EH (cell line): ENCODE measurements at places on chromosomes 3 and 15.

- DNase-seq = no peak
These were observed 9.2 kb downstream of the ALCAM start for GRCh38 chr3:105375750-105376511.

DNA sequence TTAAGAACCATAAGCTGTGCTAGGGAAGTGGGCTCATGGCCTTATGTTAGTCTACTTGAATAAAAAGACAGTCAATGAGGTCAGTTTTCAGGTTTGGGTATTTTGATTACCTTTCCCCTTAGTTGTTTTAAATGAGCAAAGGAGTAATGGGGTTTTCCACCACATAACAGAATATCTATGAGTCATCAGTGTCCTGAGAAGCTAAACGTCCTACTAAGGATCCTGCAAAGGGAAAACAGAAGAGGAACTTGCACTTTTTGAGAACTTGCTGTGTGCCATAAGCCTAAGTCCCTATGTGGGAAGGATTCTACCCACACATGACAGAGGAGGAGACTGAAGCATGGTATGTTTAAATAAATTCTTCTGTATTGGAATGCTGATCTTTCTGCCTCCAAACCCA, 292.8 kb upstream of the TMC3 start:
- no peak for DNase-seq

DNA sequence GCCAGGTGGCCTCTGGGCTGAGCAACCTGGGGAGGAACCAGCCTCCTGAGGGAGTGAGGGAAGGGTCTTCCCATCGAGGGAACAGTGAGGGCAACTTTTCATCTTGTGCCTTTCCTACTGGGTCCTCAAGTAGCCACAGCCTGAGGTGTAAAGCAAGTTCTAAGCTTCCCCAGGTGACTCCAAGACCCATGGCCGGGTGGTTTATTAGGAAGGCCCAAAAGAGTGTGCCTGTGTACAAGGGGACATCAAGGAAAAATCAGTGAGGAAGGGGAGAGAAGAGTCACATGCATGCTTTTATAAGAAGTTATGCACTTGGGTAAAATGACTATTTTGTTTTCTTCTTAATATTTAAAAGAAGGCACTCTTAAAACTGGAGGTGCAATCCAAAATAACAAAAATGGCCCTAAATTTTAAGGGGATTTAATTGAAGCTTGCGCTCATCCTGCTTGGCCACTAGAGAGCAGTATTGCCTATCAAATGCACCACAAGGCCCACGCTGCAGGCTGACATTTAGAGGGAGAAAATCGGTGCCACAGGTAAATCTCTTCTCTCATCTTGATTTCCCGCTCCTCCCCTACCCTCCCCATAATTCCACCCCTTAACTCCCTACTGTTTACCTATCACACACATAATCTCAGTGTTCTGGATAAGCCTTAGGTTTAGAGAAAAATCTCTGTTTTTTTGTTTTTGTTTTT, 6.7 kb downstream of the NANOGP8 start:
- peak; percentile 64 for DNase-seq

DNA sequence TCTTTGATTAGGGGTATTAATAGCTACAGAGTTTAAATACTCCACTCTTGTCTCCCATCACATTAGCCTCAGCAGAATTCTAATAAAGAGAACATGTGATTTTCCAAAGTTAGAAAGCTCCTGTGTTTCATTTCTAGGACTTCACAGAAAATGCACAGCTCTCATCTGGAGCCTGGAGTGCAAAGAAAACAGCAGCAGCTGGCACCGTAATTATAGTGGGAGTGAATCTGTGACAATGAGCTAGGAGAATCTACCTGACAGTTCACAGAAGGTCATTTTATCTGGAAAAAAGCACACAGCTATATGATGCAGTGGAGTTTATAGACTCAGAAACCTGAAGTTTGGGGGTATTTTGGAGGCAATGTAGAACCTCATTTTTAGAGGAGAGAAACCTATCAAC, 5.4 kb upstream of the TRIM59 start:
- no peak for DNase-seq

DNA sequence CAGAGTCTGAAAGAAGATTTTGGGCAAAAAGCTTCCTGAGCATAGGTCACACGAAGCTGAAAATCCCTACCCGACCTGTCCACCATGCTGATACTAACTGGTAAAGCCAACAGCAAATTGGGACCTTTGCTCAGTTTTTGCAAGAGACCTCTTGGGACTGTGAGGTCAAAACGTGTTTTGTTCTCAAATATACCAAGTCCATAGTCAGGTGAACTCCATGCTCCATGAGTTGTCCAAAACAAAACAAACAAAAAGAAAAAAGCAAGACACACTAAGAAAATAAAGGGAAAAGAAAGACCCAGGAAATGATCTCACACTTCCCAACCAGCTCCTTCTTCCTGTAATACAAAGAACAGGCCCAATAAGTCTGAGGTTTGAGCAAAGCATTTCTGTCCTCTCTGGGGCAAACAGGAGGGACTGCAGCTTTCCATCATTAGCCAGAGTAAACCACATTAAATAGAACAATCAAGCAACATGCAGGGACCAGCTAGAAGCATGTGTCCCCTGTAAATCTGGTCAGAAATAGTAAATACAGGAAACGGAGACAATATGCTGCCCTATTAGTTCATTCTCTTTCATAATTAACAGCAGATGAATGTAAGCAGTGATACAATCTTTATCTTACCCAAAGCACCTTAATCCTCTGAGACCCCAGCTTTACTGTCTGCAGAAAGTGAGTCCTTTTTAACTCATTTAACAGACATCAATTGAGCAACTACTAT, 125.0 kb upstream of the LIPC start:
- DNase-seq = peak; percentile 40

DNA sequence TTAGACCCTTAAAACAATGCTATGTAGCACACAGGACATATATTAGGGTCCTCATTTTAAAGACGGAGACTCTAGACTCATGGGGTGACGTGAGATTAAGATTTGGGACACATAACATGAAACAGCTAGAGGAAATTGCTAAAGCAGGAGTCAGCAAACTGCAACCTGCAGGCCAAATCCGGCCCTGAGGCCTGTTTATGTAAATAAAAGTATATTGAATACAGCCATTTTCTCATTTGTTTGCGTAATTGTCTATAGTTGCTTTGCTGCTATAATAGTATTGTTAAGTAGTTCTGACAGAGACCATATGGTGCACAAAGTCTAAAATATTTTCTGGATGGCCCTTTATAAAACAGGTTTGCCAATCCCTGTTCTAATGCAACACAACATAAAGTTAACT, 115.5 kb downstream of the TMCO5A start:
- DNase-seq = no peak

GRCh38 chr15:52524223-52525136, 4.2 kb downstream of the MYO5A start:
- DNase-seq = no peak

- no peak for DNase-seq
These were observed 9.6 kb downstream of the GOLGB1 start for GRCh38 chr3:121739902-121740301.

GRCh38 chr15:83312071-83312470, 27.6 kb upstream of the BNC1 start:
- peak; percentile 48 for DNase-seq

DNA sequence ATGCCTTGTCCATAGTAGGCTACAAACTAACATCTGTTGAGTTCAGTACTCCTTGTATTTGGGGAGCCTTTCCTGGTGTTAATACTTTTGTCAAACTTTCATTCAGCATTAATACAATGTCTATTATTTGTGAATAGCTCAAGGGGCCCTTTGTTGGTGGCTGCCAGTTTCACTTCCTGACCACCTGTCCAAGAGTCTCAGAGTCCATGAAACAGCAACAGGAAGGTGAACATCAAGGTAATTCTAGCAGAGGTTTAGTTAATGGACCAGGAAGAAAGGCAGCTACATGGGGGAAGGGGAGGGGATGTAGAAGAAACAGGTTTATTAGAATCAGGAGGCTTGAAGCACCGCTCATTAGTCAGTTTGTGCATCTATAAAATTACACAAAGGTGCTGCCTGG, 386.9 kb downstream of the PDCD6IP start:
- no peak for DNase-seq

- peak; percentile 86 for DNase-seq
These were observed 6.0 kb downstream of the TM4SF4 start for GRCh38 chr3:149480326-149481017.

- DNase-seq = no peak
These were observed 7.5 kb downstream of the RNF111 start for GRCh38 chr15:58994906-58995453.

DNA sequence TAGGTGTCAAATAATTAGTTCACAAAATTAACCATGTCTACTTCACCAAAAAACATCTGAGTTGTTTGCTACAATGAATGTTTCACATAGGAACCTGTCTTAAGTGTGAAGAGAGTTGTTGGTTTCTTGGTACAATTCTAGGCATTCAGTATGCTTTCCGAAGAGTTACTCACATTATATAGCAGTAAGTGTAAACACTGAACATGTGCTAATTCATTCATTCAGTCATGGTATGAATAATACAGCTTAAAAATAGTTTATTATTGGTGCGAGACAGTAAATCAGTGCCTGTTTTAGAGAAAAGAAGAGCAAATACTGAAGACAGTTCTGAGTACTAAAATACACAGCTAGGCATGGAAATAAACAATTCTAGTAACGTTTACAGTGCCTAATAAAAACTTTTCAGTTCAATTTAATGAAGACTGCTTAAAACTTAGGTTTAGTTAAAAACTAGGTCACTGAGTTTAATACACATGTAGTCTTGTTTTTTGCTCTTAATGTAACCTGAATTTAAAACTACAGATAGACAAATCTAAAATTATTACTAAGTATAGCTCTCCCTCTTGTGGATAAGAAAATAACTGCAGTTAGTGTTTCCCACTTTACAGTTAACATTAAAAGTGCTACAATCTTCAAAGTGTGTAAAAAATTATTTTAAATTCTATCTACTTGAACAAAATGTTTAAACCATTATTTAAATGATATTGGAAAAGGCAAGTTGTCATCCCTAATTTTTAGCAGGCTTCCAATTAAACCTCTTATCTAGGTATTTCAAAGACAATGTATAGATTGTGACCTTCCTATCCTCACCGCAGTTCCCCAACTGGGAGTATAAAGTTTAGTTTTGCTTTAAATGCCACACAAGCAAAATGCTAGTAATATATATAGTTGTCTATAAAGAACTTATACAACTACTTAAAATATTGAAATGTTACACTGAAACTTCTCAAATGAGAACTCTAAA, 20.1 kb upstream of the ZCWPW2 start:
- DNase-seq = peak; percentile 42

- no peak for DNase-seq
These were observed 746.3 kb downstream of the ZPLD1 start for GRCh38 chr3:103181160-103181559.

DNA sequence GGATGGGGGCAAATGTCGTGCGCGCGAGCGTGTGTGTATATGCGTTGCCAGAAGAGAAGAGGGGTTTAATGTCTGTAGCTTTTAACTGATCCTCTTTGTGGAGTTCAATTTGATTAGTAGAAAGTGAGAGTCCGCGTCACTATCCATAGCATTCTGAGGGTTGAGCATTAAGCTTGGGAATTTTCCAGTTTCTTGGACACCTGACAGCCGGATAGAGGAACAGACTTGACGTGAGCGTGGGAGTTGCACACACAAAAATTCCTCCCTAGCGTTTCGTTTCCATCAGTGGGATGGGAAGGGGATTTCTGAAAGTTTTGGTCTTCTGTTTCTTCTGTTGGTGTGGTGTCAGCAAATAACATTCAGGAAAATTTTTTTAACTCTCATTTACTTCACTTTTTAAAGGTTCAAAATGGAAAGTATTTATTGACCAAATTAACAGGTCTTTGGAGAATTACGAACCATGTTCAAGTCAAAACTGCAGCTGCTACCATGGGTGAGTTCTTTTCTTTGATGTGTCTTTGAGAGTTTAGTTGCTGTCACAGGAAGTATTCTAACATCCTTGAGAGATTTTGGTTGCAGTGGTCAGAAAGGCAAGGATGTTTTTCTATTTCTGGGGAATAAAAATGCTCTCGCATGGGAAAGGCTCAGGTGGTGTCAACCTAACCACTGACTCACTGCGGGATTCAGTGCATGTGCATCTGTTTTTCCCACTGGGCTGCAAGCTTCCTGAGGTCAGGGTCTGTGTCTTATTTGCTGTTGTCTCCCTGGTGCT, 841 bp downstream of the POGLUT1 start:
- DNase-seq = peak; percentile 42

DNA sequence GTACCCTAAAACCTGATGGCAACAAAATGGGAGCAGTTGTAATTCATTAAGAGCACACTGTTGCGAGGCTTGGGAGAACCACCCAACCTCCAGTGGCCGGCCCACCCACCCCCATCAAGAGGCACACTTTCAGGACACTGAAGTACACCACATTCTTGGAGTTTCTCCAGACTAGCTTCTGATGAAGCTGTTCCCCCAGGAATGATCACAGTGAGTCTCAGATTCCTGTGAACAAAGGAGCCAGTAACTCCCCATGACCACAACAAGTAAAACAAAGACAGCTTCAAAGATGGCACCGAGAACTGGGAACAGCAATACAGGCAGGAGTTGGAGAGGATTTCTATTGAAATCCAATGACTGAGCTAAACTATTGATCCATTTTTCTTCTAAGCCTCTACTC, 126.0 kb downstream of the ST8SIA2 start:
- DNase-seq = no peak
